Activated T-helper 1 cell treated with anti-CD3 and anti-CD28 coated beads, Interleukin-2, amount 50 U/mL, for 16 hours (primary cell): ENCODE measurements at places on chromosomes 2 and 18.

- no peak for DNase-seq
Measured at GRCh38 chr2:236124182-236124893, 43.8 kb downstream of the GBX2 start.

DNA sequence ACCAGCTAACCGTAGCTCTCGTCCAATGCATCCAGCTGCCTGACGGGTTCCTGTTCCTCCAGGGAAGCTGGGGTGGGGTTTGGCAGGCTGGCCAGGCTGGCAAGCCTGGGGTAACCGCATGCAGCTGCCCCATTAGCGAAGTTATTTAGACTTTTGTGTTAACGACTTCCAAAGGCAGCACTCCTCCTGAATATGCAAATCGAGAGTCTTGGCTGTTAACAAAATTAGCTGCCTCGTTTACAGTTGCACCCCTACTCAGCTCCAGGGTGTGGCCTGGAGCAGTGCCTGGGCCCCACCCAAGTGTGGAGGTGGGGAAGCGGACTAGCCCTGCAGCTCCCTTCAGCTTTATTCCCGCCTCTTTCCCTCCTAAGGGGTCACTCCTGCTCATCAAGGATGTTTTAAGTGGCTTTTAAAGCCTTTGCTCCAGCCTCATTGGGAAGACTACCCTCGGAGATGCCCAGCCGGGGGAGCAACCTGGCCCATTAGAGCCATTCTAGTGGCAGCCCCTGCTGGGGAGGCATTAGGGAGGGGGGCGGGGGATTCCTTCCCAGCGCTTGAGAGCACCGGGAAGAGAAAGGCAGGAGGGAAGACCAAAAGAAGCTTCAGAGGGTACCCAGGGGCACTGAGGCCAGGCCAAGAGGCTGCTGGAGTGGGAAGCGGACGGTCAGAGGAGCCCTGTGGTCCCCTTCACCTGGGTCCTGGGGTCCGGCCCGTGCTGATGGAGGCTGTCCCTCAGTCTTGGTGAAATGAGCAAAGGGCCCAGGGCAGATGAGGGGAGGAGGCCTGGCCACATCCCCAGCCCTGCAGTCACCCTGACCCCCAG lies 204.1 kb downstream of the CELF4 start:
- no peak for DNase-seq

- DNase-seq, result no peak
Measured at GRCh38 chr2:2851806-2852777, 521.0 kb upstream of the MYT1L start.

DNA sequence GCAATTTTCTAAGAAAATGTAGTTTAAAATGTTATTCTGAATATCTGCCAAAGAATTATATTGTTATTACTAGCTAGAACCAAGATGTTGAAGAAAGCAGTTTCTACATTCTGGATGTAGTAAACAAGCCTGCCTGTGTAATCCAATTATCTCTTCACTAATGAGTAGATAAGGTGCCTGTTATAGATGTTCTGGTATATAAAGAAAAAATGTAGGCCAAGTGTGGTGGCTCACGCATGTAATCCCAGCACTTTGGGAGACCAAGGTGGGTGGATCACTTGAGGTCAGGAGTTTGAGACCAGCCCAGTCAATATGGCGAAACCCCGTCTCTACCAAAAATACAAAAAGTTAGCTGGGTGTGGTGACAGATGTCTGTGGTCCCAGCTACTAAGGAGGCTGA lies 28.9 kb downstream of the CD302 start:
- DNase-seq, result no peak

DNA sequence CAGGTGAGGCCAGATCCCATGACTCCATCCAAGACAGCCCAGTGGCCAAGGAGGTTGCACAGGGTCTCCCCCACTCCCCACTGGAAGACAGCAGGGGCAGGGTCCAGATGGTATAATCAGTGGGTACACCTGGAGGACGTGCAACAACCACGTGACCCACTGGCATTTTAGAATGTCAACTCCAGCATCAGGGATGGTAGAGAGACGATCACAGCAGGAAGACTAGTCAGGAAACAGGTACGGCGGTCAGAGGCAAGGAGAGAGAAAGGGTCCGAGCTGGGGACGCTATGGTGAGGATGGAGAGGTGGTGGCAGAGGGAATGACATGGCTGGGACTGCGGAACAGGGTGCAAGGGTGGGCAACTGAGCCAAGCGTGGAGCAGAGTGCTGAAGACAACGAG lies 23.0 kb downstream of the SERTAD2 start:
- no peak for DNase-seq

DNA sequence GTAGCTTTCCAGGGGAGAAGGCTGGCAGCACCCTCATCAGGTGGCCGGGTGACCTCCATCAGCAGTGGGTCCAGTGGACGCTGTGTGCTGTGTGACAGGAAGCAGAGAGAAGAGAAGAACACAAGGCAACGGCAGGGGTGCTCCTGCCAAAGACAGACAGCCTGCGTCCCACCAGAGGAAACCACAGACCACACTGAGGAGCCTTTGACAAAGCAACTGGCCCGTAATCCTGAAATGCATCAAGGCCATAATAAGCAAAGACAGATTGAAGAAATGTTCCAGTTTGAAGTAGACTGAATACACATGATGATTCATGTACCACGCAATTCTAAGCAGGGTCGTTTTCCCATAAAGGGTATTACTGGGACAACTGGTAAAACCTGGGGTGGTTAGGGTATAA lies 172.4 kb downstream of the FBXO15 start:
- no peak for DNase-seq

DNA sequence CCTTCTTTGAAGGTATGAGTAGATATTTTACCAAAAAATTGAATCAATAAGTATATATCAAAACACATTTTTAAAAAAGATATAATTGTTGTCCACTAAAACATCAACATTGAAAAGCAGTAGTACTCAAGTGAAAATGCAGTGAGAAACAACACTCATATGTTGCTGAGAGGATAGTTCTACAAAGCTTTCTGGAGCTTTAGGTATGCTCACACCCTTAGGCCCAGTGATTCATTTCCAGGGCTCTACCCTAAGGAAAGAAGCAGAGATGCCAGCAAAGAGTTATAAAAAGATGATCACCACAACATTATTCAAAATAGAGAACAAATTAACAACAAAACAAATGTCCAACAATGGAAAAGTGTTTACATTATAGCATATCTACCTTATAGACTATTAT lies 197.3 kb upstream of the CCDC150 start:
- DNase-seq, result no peak

DNA sequence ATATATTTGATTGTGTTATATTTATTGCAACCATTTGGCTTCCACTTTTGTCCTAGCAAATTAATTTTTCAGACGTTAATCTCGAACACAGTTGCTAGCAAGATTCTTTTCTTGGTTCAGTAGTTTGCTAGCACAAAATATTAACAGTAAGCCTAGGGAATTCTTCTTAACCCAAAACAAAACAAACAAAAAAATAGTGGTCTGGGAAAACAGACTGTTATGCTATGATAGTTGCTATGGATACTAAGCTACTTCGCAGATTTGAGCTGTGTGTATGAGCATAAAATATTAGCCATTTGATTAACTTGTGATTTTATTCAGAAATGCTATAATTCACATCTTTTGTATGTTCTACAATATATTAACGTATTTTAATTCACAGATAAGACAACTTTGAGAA lies 541.5 kb upstream of the NETO1 start:
- no peak for DNase-seq

GRCh38 chr18:57585421-57585820 lies 1.1 kb downstream of the FECH start:
- DNase-seq, result no peak

- DNase-seq, result no peak
Measured at GRCh38 chr18:58226429-58226828, 182.4 kb downstream of the NEDD4L start.

DNA sequence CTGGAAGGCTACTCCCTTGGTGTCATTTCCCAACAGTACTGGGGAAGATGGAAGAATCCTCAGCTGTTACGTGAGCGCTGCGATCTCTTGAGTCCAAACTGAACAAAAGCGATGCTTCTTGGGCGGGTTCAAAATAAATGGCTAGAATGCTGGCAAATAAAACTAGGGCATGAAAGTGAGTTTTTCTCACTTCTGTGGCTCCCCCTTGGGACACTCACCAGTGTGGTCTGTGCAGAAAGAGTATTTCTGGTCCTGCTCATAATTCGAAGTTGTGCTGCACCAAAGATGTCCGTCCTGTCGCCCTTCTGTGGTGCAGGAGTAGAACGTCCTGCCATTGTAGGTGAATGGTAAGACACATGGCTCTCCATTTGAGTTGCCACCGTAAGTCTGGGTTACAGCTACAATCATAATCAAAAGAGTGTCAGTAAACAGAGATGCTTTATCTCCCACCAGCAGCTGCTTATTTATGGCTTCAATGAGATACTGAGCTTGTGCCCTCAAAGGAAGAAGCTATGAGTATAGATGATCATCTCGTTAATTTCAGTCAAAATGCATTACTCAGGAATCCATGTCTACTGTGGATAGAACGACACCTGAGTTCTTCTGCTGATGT lies 11.8 kb downstream of the FN1 start:
- no peak for DNase-seq
